GDM1 (cell line): ENCODE measurements at places on chromosomes 7 and 10.

GRCh38 chr10:126233182-126234148 lies 154.8 kb downstream of the ADAM12 start:
- no peak for DNase-seq

DNA sequence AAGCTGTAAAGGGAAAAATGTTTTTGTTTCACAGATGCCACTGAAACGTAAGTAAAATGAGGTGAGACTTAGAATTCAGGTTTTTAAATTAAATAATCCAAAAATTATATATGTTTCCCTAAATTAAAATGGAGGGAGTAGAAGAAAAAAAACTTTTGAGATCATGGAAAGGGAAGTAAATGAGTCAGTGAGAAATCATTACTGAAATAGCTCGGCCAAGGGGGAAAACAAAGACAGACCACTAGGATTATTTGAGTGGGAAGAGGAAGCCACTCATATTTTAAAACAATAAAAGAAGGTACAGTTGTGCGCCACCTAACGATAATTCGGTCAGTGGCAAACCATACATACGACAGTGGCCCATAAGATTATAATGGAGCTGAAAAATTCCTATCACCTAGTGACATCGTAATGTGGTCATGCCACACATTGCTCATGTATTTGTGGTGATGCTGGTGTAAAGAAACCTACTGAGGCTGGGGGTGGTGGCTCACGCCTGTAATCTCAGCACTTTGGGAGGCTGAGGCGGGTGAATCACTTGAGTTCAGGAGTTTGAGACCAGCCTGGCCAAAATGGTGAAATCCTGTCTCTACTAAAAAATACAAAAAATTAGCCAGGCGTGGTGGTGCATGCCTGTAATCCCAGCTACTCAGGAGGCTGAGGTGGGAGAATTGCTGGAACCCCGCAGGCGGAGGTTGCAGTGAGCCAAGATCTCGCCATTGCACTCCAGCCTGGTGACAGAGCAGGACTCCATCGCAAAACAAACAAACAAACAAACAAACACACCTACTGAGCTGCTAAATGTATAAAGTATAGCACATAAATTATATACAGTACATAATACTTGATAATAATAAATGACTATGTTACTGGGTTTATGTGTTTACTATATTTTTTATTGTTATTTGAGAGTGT lies 64.7 kb downstream of the MKX start:
- DNase-seq, result no peak

DNA sequence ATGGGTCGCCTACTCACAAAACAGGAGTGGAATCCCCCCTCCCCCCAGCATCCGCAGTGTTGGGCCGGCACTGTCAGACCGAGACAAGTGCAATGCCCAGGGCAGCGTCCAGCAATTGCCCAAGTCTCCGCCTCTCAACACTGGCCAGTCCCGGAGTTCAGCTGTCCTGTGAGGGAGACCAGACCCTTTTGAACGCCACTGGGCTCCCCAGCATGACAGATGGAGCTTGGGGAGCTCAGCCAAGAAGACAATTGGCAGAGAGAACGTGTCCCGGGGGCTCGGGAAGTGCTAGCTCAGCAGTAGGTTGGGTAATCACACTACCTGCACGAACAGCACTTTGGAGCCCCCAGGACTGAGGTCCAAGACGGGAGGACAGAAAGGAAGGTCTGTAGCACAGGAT lies 4.7 kb downstream of the COPS6 start:
- DNase-seq, result no peak

- DNase-seq, result no peak
Measured at GRCh38 chr10:21399392-21400035, 126.0 kb downstream of the SKIDA1 start.
